ENCODE measurements at places on chromosomes 12 and 14.

- DNase-seq, result no peak
These were observed 26.6 kb downstream of the DDX51 start for GRCh38 chr12:132117558-132117875.

GRCh38 chr14:76763096-76764041 lies 2.1 kb downstream of the VASH1 start:
- DNase-seq, result peak; percentile 49

DNA sequence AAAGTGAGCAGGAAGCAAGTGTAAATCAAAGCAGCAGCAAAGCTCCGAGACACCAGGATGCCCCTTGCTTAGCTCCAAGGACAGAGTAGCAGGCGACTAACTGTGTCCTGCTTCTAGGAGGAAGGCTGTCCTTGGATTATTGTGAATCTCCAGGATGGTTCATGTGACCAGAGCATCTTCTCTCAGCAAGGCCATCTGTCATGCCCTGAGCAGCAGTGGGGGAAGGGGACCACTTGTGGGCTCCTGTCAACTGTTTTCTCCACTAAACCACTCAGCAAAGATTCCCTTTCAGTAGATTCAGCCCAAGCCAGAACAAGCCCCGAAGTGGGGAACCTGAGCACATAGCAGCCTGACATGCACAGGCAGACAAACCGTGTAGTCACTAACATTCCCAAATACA lies 19.4 kb downstream of the MAP3K9 start:
- DNase-seq, result no peak

GRCh38 chr14:105173901-105174894 lies 5.6 kb upstream of the JAG2 start:
- DNase-seq, result no peak

Measured in fibroblast of pulmonary artery (primary cell).